H9 (cell line): ENCODE measurements at places on chromosomes 2 and 18.

GRCh38 chr2:111944531-111945210 lies 46.3 kb downstream of the MERTK start:
- DNase-seq: no peak

DNA sequence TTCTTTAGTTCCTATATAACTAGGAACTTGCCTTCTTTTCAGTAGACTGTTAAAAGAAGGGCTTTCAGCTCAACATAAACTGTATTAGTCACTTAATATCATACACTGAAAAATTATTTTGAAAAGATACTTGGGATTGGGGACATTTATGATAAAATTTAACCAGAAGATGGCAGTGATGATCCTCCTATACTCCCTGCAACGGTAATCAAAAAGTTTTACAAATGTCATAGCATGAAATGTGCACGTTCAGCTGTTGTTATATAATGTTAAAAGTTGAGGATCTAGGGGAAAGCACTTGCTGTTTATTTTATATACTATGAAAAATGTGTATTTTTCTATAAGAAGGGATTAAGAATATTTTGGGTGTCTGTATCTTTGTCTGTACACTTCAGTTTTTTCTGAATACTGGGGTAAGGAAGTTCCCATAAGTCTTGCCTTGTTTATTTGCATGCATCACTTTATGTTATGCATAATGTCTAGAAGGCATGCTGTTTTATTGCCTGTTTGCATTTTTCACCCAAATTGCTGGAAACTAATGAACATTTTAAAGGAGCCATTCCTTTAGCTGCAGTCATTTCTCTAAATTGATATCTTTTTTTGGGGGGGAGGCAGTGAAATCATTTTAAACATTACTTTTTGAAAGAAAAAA lies 19.0 kb downstream of the DYNC1I2 start:
- no peak for DNase-seq

GRCh38 chr2:3132466-3132865 lies 245.2 kb downstream of the EIPR1 start:
- no peak for DNase-seq

- no peak for DNase-seq
These were observed 694.9 kb downstream of the KCNJ3 start for GRCh38 chr2:155393406-155393805.

- no peak for DNase-seq
These were observed 134.2 kb upstream of the CHAC2 start for GRCh38 chr2:53633441-53633840.

- no peak for DNase-seq
These were observed 128.3 kb downstream of the LRRC30 start for GRCh38 chr18:7358989-7359726.

- DNase-seq: no peak
These were observed 12.0 kb downstream of the MEIS1 start for GRCh38 chr2:66446941-66447340.

- no peak for DNase-seq
These were observed 331.1 kb downstream of the PLCL1 start for GRCh38 chr2:198135481-198135934.

DNA sequence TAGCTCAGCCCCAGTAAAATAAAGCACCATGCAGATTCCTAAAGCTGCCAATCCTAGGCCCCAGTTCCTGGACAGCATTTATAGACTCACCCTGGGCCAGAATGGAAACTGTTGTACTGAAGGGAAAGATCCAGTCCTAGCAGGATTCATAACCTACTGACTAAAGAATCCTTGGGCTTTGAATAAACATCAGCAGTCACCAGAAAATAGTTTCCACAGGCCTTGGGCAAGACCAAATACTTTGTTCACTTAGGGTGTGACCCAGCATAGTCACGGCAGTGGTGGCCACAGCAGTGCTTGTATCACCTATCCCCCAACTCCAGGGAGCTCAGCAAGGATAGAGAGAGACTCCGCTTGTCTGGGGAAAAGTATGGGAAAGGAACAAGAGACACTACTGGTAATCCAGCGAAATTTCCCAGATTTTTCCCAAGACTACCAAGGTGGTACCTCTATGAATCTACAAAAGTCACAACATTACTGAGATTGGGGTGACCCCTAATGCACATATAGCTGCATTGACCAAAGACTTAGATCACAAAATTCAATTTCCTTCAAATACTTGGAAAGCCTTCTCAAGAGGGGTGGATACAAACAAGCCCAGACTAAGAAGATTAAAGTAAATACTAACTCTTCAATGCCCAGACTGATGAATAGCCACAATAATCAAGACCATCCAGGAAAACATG lies 748.1 kb upstream of the LRATD1 start:
- DNase-seq: no peak

GRCh38 chr18:63702660-63703059 lies at the start of gene SERPINB11:
Gene SERPINB11, plus strand, starts transcription at chr18:63702960. Its CDS starts 7,234 bp downstream, at chr18:63710194.
- no peak for DNase-seq

DNA sequence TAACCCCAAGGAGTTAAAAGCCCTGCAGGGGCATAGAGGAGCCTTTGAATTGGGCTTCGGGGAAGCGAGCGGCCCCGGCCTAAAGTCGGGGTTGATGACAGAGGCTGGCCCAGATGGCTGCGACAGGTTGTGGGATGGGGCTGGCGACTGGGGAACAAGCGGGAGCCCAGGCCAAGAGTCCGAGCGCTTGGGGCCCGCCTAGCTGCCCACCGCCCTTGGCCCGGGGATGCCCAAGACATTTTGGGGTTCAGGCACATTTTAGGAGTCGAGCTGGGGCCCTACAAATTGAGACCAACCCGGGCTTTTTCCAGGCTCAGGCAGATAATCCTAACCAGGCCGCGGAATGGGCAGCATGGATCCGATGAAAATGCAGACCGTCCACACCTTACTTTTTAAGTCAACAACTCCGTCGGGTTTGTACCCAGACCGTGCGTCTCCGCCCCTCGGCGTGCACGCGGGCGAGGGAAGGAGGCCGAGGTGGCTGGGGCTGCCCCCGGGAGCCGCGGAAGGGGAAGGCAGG lies 507 bp downstream of the RTKN start:
- no peak for DNase-seq

DNA sequence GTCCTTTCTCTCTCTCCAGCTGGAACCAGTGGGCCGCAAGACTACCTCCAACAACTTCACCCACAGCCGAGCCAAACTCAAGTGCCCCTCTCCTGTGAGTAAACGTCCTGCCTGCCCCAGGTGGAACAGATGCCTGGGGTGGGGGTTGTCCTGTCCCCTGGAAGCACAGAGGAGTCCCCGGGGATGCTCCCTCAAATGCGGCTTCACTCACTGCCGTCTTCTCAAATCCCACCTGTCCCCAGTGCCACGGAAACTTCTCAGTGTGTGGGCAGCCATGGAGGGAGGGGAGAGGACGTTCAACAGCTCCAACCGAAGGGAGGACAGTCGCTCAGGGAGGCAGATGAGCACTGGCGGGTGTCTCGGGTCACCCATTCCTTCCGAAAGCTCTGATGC lies 110.7 kb upstream of the PPP1CB start:
- no peak for DNase-seq

- DNase-seq: no peak
These were observed 56.4 kb upstream of the OTOF start for GRCh38 chr2:26534098-26534864.

GRCh38 chr18:2692508-2692907 lies 37.0 kb downstream of the SMCHD1 start:
- DNase-seq: no peak

GRCh38 chr2:181959508-181959907 lies 26.1 kb upstream of the PPP1R1C start:
- DNase-seq: no peak

- DNase-seq: no peak
These were observed 2.6 kb downstream of the ANKRD44 start for GRCh38 chr2:197307933-197308521.

- DNase-seq: peak; percentile 27
These were observed 668.0 kb upstream of the FAM98A start for GRCh38 chr2:34266908-34267697.

DNA sequence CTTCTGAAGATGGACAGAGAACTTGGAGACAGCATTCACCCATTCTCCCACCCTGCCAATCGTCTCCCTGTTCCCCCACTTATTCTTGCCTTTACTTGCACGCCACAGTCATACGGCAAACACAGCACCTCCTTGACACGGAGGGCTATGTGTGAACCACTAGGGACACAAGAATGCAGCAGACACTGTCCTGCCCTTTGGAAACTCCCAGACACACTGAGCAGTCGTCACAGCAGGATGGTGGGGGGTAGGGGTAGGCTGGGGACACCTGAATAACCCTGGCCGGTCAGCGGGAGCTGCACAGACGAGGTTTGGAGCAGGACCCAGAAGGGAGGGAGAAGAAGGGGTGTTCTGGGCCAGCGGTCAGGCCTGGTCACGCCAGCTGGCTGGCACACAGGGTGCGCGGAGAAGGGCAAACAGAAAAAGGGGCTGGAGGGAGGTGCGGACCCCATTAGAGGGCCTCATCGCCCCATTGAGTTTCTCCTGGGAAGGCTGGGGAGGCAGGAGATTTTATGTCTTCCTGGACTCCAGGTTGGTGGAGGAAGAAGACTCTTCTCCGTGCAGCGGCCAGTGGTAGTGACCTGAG lies 40.0 kb upstream of the FOSL2 start:
- DNase-seq: no peak

DNA sequence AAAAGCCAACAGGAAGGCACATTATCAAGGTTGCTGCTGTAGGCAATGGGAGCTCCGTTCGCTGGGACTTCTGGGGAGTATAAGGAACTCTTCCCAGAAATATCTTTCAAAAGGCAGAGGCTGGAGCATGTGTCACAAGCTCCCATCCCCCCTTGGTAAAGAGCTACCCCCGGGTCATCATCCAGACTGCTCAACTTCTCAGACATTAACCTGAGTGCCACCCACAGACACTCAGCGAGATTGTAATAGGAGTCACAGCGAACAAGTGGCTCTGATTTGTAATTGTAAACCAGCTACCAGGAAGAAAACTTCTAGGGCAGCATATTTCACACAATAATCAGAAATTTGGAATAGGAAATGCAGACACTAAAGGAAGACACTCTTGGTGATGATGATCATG lies 290.2 kb upstream of the PARD3B start:
- DNase-seq: no peak

- DNase-seq: no peak
These were observed 4.0 kb upstream of the RNF152 start for GRCh38 chr18:61896757-61897156.

- no peak for DNase-seq
These were observed 95.9 kb downstream of the LPIN1 start for GRCh38 chr2:11842336-11842735.

GRCh38 chr2:226888971-226889370 lies 53.1 kb downstream of the RHBDD1 start:
- no peak for DNase-seq

- DNase-seq: no peak
These were observed 47.5 kb upstream of the SLC8A1 start for GRCh38 chr2:40499437-40499836.

GRCh38 chr2:115183144-115183543 lies 740.7 kb downstream of the DPP10 start:
- peak; percentile 51 for DNase-seq

- DNase-seq: no peak
These were observed 123.5 kb upstream of the ZSWIM2 start for GRCh38 chr2:186972281-186972970.

DNA sequence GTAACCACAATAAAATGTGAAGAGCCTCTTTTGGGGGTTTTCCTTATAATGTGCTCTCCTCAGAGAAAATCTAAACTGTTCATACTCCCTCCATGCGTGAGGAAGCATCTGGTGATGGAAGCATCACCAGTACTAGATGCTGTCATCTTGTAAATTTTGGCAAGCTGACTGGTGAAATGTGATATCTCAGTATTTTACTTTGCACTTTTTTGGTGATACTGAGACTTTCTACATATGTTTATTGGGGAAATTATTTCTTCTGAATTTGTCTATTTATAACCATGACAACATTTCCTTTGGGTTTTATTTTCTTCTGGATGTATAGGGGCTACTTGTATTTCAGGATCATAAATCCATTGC lies 95.9 kb upstream of the DLGAP1 start:
- DNase-seq: no peak

- DNase-seq: no peak
These were observed 21.7 kb upstream of the UGP2 start for GRCh38 chr2:63819765-63820717.

GRCh38 chr2:1707771-1708418 lies 36.4 kb downstream of the PXDN start:
- DNase-seq: peak; percentile 82
